GM18507 (cell line): ENCODE measurements at places on chromosomes 12 and 14.

DNA sequence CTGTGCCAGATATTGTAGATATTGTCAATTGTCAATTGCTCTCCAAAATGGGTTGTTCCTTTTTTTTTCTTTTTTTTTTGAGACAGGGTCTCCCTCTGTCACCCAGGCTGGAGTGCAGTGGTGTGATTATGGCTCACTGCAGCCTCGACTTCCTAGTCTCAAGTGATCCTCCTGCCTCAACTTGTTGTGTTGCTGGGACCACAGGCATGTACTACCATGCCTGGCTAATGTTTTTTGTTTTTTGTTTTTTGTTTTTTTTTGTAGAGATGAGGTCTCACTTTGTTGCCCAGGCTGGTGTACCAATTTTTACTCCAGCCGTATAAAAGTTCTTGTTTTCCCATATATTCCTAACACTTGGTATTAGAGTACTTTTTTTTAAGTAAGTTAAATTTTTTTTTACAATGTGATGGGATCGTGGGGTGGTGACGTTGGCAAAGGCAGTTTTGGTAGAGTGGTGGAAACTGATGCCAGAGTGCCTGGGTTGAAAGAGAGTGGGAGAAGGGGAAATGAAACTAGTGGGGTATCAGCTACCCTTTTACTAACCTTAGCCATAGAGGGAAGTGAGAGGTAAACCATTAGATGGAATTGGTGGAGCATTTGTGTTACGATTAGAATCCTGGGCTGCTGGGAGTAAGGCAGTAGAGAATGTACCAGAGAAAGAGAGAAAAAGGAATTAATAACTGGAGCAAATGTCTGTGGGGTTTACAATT lies 33.0 kb upstream of the CFAP54 start:
- no peak for DNase-seq

GRCh38 chr12:120751389-120751788 lies 25.8 kb downstream of the ACADS start:
- no peak for DNase-seq

DNA sequence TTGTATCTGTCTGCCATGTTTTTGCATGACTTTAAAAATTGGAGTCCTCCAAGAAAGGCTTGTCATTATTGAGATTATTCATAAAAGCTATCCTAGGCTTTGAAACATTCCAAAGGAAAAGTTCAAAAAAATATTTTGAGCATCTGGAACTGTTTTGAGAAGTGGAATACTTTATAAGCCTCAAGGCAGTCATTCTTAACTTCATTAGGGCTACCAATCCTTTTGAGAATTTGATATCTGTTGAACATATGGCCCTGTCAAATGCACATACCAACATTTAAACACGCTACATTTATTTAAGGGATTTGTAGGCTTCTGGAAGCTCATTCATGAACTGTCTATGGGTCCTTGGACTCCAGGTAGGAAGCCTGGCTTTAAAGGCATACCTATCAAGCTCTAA lies 77.0 kb downstream of the TMEM117 start:
- DNase-seq = no peak

GRCh38 chr14:30558362-30558674 lies 640 bp upstream of the G2E3 start:
- no peak for DNase-seq

DNA sequence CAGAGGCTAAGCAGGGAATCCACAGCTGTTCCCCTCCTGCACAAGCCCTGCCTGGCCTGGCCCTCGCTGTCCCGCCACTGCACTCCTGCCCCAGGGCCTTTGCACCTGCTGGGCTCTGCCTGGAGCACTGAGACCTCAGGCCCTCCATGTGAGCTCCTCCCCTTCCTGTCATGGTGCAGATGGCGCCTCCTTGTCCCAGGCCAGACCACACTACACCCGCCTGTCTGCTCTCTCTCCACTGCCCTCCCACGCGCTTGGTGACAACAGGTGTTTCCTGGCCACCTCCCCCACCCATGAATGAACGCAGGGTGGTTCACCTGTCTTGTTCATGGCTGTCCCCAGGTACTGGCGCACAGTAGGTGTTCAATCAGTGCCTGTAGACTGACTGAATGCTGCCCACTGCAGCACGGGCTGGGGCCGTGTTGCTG lies 82.9 kb downstream of the NCOR2 start:
- no peak for DNase-seq

DNA sequence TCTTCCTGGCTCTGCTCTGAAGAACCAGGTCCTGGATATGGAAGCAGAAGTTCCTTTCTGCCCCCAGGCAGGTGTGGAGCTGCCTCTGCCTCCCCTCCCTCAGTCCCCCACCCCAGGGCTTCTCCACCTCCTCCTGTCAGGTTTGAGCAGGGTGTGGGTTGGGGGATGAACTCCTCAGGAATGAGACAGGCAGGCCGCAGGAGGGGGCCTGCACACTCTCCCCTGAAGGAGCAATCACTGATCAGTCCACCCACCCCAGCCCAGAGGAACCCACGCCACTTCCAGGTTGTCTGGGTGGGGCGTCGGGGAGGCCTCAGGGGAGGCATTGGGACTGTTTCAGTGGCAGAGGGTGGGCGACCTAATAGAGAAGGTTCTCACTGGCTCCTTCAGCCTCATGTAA lies 26.6 kb downstream of the FAIM2 start:
- DNase-seq = no peak

DNA sequence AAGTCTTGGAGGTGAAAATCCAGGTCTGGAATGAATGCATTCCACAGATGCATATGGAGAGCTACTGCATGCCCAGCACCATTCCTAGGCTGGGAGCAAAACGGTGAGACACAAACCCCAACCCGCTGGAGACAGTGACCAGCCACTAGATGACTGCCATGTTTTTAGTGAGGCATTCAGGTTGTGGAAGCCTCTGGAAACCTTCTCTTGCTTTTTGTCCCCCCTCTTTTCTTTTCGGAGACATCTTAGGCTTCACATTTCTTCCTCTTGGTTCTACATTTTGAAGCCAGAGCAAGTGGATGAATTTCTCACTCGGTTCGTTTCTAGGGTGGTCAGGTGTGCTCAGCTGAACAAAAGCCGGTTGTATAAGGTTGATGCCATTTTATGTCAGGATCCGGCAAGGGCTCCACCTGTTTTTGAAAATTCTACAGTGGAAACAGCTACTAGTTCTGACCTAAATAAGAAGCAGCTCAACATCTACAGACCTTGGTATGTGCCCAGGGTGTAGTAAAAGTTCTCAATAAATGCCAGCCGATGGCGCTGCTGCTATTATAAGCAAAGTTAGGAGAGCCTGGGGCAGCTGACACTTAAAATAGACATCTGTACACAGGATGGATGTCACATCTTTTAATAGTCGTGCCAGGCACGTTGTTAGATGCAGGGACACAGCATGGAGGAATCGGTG lies 1.8 kb upstream of the ZNF839 start:
- no peak for DNase-seq

- no peak for DNase-seq
Observed at GRCh38 chr12:54172168-54172567, 16.6 kb downstream of the SMUG1 start.

GRCh38 chr12:101759396-101760047 lies 20.3 kb upstream of the SYCP3 start:
- peak; percentile 17 for DNase-seq

DNA sequence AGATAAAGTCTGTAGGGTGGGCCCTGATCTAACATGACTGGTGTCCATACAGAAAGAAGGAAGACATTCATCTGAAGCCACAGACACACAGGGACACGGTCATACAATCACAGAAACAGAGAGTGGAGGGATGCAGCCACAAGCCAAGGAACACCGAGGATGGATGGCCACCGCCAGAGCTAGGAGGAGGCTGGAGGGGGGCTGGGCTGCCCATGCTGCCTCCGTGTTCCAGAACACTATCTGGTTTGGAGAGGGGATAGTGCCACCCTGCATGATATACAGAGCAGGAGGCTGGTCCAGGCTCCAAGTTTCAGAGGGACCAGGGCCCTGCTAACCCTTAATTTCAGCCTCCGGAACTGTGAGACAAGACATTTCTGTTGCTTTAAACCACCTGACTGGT lies 8.7 kb downstream of the KRT75 start:
- DNase-seq = no peak

DNA sequence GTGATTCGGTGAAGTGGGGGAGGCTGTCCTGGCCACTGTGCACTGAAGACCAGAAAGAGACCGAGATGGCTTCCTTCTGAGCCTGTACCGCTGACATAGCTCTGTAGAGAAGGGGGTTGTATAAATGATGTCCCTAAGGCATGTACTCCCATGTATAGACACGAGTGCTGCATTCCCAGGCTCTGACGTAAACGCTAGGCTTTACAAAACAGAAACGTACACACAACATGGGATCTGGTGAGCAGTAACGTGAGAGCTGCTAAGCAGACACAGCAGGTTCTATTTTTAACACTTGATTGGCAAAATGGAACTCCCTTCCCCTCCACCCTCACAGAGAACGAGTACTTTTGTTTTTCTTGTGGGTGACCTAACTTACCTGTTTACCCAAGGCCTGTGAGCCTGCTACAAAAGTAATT lies 35.9 kb downstream of the ACADS start:
- no peak for DNase-seq

GRCh38 chr14:50520947-50521815 lies 11.2 kb downstream of the MAP4K5 start:
- no peak for DNase-seq

DNA sequence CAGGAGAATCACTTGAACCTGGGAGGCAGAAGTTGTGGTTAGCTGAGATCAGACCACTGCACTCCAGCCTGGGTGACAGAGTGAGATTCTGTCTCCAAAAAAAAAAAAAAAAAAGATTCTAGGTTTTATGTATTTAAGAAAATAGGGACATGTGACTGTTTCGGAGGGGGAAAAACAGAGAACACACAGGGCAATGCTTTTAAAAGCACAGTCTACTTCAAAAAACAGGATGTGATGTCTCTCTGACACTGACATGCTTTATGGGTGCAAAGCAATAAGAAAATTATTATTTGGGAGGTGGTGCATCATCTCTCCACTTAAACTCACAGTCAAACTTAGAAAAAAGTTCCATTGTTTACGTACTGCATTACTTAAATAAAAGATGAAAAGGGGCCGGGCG lies 28.7 kb downstream of the CLIP1 start:
- no peak for DNase-seq

DNA sequence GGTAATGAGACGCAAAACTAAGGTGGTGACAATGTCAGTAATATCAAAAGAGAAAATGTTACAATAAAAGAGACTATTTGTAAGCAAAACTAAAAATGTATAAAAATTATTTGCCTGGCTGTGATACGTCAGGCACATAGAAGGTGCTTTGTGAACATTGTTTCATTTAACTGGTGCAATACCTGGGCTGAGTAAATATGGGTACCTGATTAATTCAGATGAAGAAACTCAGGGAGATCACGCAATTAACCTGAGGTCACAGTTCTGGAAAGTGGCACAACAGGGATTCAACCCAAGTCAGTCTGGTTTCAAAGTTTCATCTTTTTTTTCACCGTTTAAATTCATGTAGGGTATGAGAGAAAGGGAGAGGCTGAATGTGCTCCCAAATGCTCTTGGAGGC lies 71.0 kb upstream of the KRAS start:
- no peak for DNase-seq
